ENCODE measurements at places on chromosomes 7 and 10.

- DNase-seq: no peak
Observed at GRCh38 chr10:97015240-97015639, 170.5 kb downstream of the SLIT1 start.

DNA sequence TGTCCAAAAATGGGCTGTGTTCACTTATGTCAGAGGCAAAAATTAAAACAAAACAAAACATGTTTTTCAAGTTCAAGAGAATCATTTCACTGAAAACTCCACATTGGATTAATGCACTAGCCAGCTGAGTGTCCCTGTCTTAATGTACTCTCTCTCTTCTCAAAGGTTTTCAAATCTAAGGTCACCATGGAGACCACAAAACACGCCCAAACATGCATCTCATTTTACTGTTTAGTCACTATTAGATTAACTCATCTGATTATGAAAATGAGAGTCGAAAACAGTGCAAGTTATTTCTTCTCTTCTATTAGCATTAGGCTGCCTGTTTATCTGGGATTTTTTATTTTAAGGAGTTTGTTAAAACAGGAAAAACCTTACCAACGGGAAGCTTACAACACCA is 70.8 kb upstream of the ASAH2 start:
- no peak for DNase-seq

DNA sequence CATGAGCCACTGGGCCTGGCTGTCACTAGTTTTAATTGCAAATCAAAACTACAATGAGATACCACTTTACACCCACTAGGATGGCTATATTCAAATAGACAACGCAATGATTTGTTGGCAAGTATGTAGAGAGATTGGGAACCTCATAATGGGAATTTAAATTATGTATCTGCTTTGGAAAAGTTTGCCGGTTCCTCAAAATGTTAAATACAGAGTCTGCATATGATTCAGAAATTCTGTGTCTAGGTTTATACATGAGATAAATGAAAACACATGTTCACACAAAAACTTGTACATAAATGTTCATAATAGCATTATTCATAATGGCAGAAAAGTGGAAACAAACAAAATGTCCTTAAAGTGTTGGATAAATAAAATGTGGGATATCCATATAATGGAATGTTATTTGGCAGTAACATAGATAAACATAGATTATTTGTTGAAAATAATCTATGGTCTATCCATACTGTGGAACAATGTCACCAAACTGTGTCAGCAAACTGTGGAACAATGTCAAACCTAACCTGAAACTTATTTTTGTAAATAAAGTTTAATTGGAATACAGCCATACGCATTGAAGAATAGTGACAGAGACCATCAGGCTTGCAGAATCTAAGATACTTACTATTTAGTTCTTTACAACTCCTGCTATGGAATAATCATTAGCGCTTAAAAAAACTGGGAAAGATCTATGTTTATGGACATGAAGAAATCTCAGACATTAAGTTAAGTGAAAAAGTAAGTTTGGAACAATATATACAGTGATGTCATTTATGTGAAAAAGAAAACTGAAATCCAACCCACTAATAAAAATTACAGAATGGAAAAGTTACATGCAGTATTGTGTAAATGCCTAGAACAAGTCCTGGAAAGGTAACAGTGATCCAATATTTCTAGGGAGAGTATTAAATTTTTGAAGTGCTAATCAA is 70.9 kb downstream of the CCDC7 start:
- DNase-seq: no peak

DNA sequence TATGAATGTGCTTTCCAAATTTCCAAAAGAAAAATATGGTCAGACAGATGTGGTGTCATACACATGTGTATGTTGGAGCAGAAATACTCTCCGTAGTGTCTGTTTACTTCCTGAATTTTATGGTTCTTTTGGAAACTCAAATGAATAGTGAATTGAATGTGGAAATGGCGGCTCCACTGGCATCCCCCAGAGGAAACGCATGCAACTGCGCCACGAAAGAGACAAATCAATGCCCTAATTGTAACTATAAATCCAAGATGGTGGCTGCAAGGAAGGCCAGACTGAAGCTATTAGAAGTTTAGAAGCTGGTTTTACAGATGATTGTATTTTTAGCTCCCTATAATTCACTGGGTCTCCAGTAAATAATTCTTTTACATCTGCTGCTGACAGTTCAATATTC is 246.7 kb downstream of the FGFR2 start:
- DNase-seq: no peak

- DNase-seq: no peak
Observed at GRCh38 chr7:156458011-156458410, 182.6 kb upstream of the RNF32 start.

DNA sequence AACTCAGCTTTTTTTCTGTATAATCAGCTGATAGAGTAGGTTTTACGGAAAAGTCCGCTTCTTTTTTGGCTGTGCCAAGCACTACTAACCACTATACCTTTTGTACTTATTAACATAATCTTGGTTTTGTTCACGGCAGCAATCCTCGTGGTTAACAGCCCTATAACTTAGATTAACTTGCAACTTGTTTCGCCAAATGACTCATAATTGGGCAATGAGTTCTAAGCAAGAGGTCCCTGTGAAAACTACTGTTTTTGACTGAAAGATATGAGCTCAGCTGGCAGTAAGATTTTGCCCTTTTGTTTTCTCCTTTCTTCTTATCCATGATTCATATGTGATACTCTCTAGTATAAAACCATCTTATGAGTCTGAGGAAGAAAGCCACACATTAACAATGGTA is 345.0 kb upstream of the PCDH15 start:
- no peak for DNase-seq

GRCh38 chr10:11108356-11108755 is 90.7 kb downstream of the CELF2 start:
- no peak for DNase-seq

- DNase-seq: peak; percentile 67
Observed at GRCh38 chr7:13282377-13282980, 595.0 kb downstream of the ARL4A start.

- peak; percentile 68 for DNase-seq
Observed at GRCh38 chr7:105652359-105652993, 71.2 kb upstream of the EFCAB10 start.

GRCh38 chr10:8163824-8164223 is 109.3 kb downstream of the GATA3 start:
- DNase-seq: no peak

DNA sequence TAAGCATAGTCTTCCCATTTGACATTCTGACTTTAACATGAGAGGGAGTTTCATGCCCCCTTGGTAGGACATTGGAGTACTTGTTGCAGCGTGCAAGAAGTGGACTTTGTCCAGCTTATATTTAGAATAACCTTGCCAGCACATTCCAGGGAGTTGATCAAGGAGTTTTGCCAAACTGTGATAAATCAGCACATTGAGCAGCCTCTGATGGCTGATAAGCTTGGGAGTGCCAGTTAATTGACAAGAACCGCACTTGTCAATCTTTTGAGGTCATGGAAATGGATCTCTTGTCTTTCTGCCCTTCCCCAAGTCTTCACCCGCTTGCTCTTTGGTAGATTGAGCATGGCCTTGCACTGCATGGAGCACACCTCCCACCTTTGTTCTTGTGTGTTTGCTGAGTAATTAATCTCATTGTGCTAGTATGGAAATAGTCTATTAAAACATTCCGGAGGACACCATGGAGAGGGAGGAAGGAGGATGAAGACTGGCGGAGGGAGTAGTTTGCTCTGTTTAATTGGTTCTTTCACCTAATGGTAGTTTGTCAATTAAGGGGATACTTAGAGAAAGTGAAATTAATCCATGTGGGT is 668.5 kb upstream of the GALNT17 start:
- no peak for DNase-seq

- DNase-seq: no peak
Observed at GRCh38 chr7:151015967-151016366, 8.3 kb downstream of the ATG9B start.

DNA sequence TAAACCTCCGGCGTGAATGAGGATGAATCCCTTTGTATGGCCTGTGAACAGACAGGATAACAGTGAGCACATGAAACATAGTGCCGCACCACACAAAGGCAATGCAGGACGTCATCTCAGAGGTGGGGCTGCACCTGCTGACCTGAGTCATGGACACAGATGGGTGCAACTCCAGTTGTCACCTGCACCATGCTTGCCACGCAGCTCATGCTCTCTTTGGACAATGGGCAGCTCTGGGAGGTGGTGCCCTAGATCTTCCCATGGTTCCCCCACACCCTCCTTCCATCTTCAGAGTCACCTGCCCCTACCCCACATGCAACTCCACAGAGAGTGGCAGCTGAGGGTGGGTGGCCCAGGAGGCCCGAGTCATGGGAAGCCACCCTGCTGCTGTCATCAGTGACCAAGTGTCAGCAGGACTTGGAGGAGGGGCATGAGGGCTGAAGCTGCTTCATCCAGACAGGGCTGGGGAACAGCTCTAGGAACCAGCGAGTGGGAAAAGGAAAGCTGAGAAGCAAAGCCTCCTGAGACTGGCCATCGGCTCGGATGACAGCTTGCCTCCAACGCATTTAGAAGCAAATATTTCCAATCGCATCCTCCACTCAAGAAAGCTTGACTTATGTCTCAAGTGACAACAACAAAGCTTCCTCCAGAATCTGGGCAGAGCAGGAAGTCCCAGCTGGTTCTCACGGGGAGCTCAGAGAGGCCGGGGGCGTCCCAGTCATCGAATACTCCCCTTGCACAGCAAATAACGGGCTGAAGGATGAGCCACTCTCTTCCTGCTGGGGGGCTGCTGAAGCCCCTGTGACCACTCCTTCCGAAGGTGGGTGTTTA is 27.1 kb downstream of the VIPR2 start:
- no peak for DNase-seq

DNA sequence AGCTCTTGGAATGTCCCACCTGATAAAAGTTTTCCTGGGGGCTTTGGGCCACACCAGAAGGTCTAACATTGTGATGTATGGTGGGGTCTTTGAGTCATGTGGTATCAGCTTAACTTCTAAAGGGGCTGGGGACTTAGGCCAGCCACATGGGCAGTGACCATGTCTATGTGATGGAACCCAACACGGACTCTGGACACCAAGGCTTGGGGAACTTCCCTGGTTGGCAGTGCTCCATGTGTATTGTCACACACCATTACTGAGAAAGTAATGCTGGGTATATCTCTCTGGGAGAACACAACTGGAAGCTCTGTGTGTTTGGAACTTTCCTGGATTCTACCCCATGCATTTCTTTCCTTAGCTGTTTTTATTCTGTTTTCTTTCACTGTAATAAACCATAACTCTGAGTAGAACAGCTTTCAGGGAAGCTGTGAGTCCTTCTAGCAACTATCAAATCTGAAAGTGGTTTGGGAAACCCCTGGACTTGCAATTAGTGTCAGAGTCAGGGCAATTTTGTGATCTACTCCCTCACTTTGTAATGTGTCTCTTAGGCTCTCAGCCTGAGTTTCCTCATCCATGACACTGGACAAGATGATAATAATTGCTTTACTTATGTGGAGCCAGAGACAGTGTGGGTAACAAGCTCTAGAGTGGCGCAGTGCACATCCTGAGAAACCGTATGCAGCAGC is 28.4 kb upstream of the AGK start:
- no peak for DNase-seq

- no peak for DNase-seq
Observed at GRCh38 chr7:28973591-28973990, 15.5 kb upstream of the TRIL start.

GRCh38 chr10:83991986-83992753 is 147.1 kb upstream of the GHITM start:
- DNase-seq: no peak

DNA sequence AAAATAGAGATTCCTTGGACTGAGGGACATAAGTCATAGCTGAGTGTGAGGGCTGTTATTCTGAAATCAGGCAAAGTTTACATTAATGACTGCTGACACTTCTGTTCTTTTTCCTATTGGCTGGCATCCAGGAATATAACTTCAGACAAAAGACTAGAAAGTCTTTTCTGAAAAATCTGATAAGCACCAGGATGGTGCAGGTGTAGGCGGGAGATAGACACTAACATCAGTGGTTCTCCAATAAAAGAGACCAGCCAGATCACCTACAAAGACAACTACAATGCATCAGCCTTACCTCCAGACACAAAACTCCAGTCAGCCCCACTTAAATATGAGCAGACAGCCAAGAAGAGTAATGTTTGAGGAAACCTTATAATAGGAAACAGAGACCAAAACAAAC is 168.3 kb upstream of the LRGUK start:
- DNase-seq: no peak

DNA sequence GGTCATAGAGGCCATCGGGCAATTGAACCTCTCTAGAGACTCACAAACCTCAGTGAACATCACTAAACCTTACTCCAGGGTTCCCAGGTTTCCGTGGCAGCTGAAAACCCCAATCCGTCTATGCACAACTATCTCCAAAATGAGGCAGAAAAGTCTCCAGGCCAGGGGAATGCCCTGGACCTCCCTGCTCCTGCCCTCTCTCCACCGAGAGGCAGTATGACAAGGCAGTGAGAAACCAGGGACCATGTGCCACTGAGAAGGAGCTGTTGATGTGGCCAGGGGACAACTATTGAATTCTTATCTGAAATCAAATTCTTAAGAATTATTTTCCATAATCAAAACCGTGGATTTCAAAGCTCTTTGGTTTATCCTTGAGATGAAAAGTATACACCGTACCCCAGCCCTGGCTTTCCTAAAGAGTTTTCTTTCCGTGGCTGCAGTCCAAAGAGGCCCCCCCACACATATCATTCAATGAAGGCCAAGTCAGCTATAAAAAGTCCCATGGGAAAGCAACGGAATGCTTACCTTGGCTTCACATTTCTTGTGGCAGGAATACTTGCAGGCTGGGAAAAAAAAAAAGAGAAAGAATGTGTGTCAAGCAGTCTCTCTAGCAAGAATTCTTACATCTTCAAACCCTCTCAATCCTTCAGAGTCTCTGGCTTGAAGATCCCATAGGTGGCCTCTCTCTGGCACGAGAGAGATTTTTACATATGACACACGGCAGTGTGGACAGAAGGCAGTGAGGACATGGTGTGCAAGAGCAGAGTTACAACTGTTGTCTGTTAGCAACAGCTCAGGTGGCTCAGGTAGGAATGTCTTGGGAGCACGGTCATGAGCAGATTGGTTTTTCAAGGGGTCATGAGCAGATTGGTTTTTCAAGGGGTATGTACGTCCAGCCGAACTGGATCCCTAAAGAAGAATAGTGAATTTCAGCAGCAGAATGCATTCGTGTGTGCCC is 75.2 kb downstream of the TNS3 start:
- DNase-seq: no peak

- DNase-seq: no peak
Observed at GRCh38 chr7:96312502-96312901, 9.4 kb downstream of the SLC25A13 start.

GRCh38 chr7:134188311-134188710 is 61.2 kb downstream of the LRGUK start:
- DNase-seq: no peak

- DNase-seq: no peak
Observed at GRCh38 chr7:64045301-64046040, at the start of gene ZNF727. Gene ZNF727, plus strand, starts transcription at chr7:64045434. Its CDS starts 188 bp downstream, at chr7:64045622.

GRCh38 chr7:139601176-139601575 is 77.7 kb downstream of the CLEC2L start:
- no peak for DNase-seq

- no peak for DNase-seq
Observed at GRCh38 chr10:46235705-46236545, 50.9 kb upstream of the ANTXRL start.

GRCh38 chr10:7444551-7445121 is 33.8 kb upstream of the SFMBT2 start:
- no peak for DNase-seq

Data from NCI-H446 (cell line).